ENCODE measurements at places on chromosomes 7 and 10.

DNA sequence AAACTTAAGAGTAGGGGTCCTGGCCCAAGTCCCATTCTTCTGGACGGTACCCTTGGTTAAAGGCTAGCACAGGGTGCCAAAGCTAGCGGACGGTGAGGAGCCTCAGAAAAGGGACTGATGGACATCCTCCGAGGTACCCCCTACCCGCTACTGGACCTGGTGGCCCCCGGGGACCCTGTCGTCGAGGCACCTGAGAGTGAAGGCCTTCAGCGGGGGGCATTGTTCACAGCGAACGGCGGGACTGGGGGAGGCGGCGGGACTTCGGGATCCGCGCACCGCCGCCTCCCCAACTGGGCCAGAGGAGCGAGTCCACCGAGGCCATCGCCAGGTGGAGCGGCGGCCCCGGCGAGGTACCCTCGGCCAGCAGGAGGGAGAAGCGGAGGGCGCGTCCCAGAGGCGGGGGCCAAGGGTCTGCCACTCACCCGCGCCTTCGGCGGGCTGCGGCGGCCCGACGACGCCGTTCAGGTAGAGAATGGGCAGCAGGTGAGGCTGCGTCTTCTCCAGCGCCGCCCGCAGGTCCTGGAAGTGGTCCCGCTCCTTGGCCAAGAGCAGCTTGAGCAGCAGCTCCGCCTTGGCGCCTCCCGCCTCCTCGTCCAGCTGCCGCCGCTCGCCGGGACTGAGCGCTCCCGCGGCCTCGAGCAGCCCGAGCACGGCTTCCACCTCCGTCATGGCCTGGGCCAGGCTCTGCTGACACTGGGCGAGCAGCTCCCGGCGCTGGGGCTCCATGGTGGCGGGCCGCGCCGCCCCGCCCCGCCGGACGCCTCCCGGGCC is 575 bp downstream of the DLG5 start:
- peak; percentile 12 for DNase-seq

GRCh38 chr10:17454161-17455014 is at the start of gene ST8SIA6:
Gene ST8SIA6, minus strand, starts transcription at chr10:17454595. Its CDS starts 340 bp downstream, at chr10:17454255.
- peak; percentile 47 for DNase-seq

DNA sequence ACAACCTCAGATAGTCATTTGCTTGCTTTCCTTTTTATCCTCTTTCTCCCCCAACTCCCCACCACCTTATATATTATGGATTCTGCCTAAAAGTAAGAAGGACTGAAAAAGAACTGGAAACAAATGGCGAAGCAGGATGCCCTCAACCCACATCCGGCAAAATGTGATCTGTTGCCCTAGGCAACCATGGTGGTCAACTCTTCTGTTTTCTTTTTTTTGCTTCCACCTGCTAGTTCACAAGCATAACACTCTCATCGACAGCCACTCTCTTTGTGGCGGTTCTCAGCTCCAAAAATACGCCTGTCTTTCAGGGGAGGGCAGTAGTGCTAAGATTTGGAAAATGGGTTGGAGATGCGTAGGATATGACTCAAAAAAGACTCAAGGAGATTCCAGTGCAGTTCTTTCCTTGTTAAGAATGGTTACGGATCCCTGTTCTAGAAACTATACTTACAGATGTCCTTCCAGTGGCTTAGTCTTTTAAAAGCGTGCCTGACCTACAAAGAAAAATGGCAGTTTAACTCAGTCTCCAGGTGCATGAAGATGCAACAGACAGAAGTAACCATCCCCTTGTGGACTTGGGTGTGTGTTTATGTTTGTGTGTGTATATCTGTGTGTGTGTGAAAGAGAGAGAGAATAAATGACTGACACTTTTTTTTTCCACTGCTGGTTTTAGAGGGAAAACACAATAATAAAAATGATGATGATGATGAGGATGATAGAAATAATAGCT is 10.7 kb downstream of the APBB1IP start:
- DNase-seq, result no peak

GRCh38 chr7:9028012-9028411 is 594.6 kb downstream of the NXPH1 start:
- DNase-seq, result no peak

- peak; percentile 46 for DNase-seq
Observed at GRCh38 chr10:87505366-87506111, 846 bp downstream of the MINPP1 start.

DNA sequence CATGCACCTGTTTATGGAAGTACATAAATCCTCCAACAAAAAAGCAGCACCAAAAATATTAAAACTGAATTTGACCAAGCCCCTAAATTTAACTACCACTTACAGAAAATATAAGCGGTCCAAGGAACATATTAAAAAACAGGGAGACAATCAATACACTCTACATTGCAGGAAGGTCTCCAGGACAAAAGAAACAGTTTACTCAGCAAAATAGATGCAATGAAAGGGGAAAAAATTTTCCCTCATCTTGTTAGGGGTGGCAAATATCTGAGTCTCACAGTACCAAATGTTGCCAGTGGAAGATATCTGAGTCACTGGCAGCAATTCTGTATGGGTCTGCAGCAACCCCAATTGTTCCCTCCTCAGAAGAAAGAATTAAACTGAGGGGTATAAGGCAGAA is 50.4 kb downstream of the NAMPT start:
- no peak for DNase-seq

GRCh38 chr7:370259-370625 is 80.3 kb downstream of the FOXL3 start:
- no peak for DNase-seq

DNA sequence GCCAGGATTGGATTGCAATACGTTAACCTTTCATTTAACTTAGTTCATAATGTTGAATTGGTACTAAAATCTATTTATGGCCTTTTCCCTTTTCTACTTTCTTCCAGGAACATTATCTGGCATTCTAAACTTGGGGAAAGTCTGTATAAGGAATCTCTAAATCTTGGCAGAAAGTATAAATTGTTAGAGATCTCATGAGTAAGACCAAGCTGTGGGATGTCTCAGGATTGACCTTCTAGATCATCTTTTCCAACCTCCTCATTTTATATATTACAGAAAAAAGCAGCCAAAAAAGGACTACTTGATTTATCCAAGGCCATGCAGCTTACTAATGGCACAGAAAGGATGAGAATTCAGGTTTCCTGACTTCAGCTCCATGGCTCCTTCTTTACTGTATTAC is 598.3 kb downstream of the INHBA start:
- DNase-seq, result no peak

DNA sequence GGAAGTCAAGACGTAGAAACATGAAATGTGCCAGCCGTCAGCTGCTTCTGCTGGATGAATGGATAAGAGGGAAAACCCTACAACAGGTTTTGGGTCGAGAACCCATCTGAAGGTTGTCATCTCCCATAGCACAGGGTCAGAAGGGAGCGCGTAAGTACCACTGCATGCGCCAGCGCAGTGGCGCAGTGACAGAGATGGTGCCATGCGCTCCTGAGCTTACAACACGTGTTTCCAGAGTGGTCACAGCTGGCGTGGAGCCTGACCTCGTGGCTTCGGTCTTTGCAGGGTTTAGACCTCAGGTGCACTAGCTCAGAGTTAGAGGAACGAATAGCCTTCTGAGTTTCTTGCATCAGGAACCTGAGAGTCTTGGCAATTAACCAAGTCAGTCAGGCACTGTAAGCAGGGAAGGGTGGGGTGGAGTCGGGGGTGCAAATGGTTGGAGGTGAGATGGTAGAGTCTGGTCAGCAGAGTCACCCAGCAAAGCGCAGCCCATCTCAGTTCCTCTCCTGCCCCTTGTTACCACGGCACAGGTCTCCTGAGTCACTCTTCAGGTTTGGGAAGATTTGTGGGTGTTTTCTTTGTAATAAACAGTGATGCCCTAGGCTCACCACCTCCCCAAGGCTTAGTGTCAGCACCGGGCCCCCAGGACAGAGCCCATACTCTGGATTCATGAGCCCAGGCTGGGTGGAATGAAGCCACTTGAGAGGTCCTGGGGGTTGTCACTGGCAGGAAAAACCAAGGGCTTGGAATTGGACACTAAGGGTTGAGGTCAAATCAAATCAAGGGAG is 84.1 kb upstream of the PPIF start:
- DNase-seq, result no peak

DNA sequence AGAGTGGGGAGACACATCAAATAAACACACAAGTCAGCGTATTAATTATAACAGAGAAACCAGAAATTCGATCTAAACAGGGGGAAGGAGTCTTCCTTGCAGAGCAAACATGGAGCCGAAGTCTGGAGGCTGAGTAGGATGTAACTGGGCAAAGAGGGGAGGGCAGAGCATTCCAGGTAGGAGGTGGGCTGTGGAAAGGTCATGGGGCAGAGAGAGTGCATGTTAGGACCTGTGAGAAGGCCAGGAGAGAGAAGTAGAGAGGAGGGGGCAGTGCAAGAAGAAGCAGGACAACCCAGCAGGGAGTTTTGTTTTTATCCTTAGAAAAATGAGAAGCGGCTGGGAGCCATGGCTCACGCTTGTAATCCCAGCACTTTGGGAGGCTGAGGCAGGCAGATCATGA is 130.8 kb upstream of the GPR26 start:
- DNase-seq, result no peak

- DNase-seq, result no peak
Observed at GRCh38 chr7:64687249-64687648, 21.3 kb downstream of the ZNF107 start.

DNA sequence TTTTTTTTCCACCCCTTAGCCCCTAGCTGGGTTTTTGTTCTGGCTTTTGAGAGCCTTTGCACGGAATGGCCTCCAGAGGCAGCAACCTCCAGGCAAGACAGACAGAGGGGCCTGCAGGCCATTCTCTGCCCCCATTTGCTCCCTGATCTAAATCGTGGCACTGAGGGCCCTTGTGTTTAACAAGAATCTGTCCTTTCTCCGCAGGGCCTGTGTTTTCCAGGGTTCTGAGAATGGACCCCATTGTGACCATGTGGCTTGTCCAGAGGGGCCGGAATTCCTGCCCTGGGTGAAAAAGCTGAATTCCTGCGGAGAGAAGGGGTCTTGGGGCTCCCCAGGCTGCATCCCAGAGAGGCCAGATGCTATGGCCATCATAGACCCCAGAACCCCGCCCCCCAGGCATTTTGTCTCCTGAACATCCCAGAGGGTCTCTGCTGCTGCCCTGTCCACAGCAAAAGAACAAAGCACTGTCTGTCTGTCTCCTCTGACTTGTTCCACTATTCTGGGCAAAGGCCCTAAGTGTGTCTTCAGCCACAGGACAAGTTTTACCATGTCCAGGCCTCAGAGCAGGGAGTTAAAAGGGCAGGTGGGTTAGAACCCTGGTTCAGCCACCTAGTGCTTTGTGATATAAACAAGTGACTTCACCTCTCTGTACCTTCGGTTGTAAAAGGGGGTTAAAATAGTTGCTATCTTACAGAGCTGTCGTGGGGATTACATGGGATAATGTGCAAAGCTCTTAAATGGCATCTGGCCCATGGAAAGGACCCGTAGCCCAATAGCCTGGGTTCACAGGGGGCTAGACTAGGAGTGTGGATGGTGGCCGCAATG is 155.6 kb downstream of the SH3PXD2A start:
- DNase-seq, result no peak

DNA sequence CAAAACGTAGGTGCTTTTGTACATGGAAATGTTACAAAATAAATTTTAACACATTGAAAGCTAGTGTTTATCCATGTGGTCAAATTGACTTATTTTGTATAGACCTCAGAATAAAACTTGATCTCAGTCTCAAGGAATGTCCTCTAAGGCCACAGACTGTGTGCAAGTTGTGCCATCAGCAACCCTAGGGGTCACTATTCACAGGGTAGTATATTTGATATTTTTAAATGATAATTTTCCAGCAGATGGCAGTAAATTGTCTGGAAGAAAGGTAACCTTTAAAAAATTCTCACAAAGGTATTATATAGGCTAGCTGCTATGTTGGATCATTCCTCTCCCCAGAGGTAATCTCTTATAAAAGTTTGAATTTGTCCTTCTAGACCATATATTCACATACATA is 12.9 kb upstream of the SNX10 start:
- DNase-seq, result no peak

- DNase-seq, result no peak
Observed at GRCh38 chr10:78655979-78656378, 412.8 kb upstream of the ZMIZ1 start.

- DNase-seq, result no peak
Observed at GRCh38 chr7:131357282-131357880, 29.7 kb downstream of the MKLN1 start.

GRCh38 chr10:35136263-35136815 is 9.7 kb downstream of the CREM start:
- DNase-seq, result no peak
